ENCODE measurements at places on chromosomes 7 and 10. TPM values are rescaled to one million over a fixed set of nuclear protein-coding genes. Genes with fewer than 3 reads are reported as not detected.

Gene DNA2
- 2.8 TPM for total RNA-seq

Gene STK31
- total RNA-seq: not detected

Gene FAM149B1
- 16.3 TPM for total RNA-seq

Gene CABCOCO1
- 0.14 TPM for total RNA-seq

Gene DGKI
- 10.0 TPM for total RNA-seq

Gene EIF3B
- total RNA-seq: 192 TPM

Gene PILRB
- 7.0 TPM for total RNA-seq

Gene IQCE
- total RNA-seq: 15.5 TPM

Gene FBXO24
- total RNA-seq: 0.86 TPM

Gene CDK5
- 18.2 TPM for total RNA-seq

All from placental pericyte (primary cell).